ENCODE measurements at places on chromosomes 11 and 22.

DNA sequence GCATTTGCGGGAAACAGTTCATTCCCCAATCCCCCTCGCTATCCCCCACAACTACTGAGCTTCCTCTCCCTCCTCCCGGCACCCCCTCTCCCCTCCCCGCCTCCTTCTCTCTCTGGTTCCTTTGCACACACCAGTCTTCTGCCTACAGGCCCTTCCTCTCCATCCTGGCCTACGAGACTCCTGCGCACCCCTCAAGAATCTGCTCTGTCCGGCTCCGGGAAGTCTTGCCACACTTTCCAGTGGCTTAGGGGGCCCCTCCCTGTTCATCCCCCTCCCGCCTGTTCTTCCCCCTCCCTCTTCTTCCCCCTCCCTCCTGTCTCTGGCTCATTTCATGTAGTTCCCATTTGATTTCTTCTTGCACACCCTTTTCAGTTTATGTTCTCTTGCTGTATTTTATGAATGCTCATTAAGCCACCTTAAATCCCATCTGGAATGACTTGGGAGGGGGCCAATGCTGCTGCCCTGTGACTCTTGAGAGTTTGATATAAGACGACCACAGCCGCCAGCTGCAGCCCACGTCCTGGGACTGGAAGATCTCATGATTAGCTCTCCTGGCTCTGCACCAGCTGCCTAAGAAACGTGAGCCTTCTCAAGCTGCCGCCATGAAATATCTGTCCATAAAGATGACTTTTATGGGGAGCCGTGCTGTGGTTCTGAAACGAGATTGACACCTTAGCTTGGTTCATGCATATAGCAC, 50.9 kb downstream of the RPS6KA4 start:
- no peak for DNase-seq

GRCh38 chr22:36755316-36755715, 20.6 kb downstream of the IFT27 start:
- no peak for DNase-seq

DNA sequence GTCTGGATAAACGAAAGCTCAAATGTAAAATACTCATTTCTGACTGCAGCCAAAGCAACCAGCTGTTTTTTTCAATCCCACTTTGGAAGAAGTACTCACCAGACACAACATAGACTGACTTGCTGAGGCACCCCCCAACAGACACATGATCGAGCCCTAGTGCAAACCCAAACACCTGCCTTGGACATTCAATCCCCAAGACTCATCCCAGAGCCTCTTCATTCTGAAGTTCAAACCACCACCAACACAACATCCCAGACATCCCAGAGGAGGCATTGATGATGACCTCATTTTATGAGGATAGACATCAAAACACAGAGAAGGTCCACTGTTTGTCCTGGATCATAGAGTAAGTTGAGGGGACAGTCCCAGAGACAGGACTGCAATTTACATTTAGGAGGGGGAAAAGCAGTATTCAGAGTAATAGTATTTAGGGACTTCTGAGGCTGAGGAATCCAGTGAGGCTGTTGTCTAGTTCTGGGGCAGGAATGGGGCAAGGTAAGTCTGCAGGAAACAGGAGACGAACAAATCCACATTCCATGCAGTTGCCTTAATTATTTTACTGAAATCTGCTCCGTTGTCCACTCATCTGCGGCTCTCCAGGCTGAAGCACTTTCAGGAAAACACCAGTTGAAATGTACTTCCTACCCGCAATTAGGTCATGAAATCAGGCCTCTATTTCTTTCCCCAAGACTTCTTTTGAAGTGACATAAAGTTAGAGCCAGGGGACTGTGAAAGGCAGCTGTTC, 54.8 kb downstream of the CLPB start:
- no peak for DNase-seq

- no peak for DNase-seq
These were observed 13.1 kb downstream of the ADM start for GRCh38 chr11:10317776-10318526.

DNA sequence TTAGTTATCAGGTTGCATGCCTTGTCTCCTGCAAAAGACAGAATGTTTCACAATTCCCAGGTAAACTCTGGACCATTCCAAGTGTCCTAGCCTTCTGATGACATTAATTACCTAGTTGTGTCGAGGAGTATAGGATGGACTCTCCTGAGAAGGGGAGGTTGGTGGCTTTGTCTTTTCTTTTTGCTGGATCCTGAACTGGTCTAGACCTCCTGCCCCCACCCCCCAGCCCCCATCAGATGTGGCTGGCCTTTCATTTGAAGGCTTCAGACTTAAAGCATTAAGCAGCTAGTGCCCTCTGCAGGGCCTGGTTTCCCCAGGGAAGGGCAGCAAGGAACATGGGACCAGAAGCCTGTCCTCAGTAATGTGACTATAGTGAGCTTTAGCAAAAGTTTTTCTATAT, 9.7 kb downstream of the MCAM start:
- no peak for DNase-seq

- no peak for DNase-seq
These were observed 49.7 kb downstream of the RTL6 start for GRCh38 chr22:44448271-44448830.

GRCh38 chr11:102583141-102583873, 41.8 kb downstream of the MMP20 start:
- no peak for DNase-seq

DNA sequence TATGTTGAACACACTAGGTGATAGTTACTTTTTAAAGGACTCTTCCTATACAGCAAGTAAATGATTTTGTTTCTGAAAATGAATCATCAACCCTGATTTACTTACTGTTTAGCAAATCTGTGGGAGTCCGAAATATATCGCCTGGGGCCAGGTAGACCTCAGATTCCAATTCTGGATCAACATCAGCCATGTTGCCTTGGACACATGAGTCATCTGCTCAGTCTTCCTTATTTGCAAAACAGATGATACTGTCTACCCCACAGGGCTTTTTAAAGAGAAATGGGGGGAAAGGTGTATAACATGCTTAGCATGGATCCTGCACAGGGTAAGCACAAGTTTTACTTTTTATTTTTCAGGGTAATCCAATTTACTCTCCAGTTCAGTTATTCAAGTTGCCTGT, 324.2 kb downstream of the TENM4 start:
- no peak for DNase-seq

- no peak for DNase-seq
These were observed 14.6 kb upstream of the CELSR1 start for GRCh38 chr22:46551996-46552395.
